ENCODE measurements at places on chromosomes 16 and 17. TPM values are rescaled to one million over a fixed set of nuclear protein-coding genes. Genes with fewer than 3 reads are reported as not detected.

The CTRB2 gene
- total RNA-seq = not detected

The TP53TG3D gene
- not detected for total RNA-seq

The LLGL2 gene
- total RNA-seq = 16.6 TPM

The TAC4 gene
- not detected for total RNA-seq

The USP31 gene
- 7.8 TPM for total RNA-seq

The MARVELD3 gene
- total RNA-seq = 2.0 TPM

The HASPIN gene
- 14.8 TPM for total RNA-seq

Measured in neural progenitor cell (in vitro differentiated cells).